ENCODE measurements at places on chromosomes 5 and 9.

GRCh38 chr5:72477644-72478043 lies 29.6 kb downstream of the ZNF366 start:
- no peak for DNase-seq

DNA sequence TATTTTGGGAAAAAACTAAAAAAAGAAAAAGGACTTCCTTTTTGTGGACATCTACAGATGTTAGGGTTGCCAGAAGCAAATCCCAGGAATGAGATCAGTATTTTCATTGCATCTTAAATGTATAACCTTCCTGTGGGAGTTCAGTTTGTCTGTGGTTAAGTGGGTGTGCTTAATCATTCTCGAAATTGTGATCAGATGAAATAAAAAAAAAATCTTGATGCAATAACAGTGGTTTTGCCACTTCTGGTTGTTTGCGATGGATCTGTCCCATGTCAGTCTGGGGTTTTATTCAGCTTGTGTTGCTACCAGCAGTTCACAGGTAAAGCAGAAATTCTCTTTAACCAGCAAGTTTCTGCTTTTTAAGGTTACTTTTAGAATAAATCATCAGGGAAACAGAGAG lies 179.0 kb downstream of the MAN2A1 start:
- no peak for DNase-seq

DNA sequence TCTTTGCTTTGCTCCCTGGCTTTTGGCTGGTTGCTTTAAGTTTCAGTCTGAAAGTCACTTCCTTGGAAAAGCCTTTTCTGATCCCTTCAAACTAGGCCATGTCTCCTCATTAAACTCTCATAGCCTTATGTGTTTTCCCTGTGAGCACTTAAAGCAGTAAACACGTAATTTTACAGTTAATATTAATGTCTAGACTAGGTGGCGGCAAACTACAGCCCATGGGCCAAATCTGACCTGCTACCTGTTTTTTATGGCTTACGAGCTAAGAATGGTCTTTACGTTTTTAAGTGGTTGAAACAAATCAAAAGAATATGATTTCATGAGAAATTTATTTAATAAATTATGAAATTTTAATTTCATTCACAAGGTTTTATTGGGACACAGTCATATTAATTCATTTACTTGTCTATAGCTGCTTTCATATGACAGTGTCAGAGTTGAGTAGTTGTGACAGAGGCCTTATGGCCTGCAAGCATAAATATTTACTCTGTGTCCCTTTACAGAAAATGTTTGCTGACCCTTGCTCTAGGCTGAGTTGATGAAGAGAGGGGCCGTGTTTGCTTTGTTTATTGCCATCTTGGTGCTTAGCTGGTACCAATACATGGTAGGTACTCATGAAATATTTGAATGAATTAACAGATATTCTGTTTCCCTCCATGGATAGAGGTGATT lies 7.4 kb downstream of the SLC44A1 start:
- no peak for DNase-seq

- no peak for DNase-seq
Observed at GRCh38 chr5:154514331-154514730, 36.3 kb upstream of the HAND1 start.

DNA sequence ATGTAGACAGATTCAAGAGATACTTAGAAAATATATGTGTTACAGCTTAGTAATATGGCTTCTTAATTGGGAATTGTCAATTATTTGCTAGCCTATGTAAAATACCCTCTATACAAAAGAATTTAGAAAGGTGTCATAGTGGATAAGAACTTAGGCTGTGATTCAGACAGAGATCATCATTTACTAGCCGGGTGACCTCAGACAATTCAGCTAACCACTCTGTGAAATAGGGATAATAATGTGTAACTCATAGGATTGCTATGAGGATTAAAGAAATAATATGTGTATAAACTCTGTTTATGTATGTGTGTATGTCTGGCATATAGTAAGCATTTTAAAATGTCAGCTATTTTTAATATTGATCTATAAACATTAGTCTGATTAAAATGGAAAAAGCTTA lies 5.9 kb upstream of the LARS1 start:
- DNase-seq, result no peak

- DNase-seq, result no peak
Observed at GRCh38 chr9:129182625-129183494, 4.8 kb upstream of the IER5L start.

- DNase-seq, result no peak
Observed at GRCh38 chr5:41707853-41708603, 162.2 kb downstream of the OXCT1 start.

DNA sequence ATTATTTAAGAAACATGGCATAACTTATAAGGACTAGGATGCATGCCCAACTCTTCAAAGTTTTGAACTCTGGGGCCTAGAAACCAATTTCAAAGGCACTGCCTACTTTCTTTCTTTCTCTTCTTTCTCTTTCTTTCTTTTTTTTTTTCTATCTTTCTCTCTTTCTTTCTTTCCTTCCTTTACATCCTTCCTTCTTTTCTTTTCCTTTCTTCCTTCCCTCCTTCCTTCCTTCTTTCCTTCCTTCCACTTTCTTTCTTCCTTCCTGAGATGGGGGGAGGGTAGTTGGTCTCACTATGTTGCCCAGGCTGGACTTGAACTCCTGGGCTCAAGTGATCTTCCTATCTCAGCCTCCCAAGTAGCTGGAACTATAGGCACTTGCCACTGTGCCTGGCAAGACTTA lies 15.9 kb upstream of the TOMM5 start:
- DNase-seq, result no peak

DNA sequence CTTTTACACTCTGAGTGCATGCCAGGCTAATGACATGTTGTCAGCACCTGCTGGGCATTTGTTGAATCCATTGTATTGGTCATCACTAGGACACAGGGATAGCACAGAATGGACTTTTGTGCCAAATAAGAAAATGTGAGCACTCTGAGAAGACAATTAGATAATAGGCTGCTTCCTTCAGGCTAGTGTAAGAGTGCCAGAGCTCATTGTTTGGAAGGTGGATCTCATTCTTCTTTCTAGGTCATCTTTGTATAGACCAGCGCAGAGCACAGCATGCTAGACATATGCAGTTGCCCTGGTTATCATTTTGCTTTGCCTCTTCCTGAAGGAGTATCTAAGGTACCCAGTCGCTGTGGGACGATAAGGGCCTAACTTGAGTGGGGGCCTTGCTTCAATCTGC lies 493.4 kb upstream of the COX7C start:
- no peak for DNase-seq

- DNase-seq, result no peak
Observed at GRCh38 chr5:163163858-163164257, 273.5 kb upstream of the CCNG1 start.

Data from hippocampal formation (tissue), 2 donors.